GM13976 (cell line): ENCODE measurements at places on chromosomes 7 and 10.

DNA sequence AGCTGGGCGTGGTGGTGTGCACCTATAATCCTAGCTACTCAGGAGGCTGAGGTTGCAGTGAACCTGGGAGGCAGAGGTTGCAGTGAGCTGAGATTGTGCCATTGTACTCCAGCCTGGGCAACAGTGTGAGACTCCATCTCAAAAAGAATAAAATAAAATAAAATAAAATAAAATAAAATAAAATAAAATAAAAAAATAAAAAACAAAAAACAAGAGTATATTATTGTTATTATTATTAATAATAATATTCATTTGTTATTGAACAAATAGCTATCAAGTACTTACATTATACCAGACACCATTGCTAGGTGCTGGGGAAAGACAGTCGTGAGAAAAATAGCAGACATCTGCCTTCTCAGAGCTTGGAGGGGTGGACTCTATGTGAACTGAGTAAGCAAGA lies 24.1 kb downstream of the PAX2 start:
- DNase-seq: no peak

- no peak for DNase-seq
Measured at GRCh38 chr10:101158459-101159058, 27.5 kb downstream of the TLX1 start.

- peak; percentile 83 for DNase-seq
Measured at GRCh38 chr7:30564243-30564892, 30.3 kb upstream of the GARS1 start.

- no peak for DNase-seq
Measured at GRCh38 chr10:98832196-98832595, 385.5 kb upstream of the HPS1 start.

DNA sequence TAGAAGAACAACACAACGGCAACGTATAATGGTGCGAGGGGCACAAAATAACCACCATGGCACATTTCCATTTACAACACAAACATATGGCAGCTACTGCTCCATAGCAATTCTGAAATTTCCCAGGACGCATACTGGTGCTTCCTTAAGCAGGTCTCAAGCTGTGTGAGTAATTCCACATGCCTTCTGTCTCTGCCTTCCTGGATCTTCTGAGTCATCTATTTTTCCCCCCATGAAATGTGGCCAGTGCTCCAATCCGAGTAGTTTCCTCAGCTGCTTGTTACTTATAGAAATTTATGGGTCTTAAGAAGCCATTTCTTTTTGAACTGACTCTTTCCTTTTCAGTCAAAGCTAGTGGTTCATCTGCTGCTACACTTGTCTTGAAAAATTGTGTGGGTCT lies 256.6 kb upstream of the KLF6 start:
- no peak for DNase-seq

DNA sequence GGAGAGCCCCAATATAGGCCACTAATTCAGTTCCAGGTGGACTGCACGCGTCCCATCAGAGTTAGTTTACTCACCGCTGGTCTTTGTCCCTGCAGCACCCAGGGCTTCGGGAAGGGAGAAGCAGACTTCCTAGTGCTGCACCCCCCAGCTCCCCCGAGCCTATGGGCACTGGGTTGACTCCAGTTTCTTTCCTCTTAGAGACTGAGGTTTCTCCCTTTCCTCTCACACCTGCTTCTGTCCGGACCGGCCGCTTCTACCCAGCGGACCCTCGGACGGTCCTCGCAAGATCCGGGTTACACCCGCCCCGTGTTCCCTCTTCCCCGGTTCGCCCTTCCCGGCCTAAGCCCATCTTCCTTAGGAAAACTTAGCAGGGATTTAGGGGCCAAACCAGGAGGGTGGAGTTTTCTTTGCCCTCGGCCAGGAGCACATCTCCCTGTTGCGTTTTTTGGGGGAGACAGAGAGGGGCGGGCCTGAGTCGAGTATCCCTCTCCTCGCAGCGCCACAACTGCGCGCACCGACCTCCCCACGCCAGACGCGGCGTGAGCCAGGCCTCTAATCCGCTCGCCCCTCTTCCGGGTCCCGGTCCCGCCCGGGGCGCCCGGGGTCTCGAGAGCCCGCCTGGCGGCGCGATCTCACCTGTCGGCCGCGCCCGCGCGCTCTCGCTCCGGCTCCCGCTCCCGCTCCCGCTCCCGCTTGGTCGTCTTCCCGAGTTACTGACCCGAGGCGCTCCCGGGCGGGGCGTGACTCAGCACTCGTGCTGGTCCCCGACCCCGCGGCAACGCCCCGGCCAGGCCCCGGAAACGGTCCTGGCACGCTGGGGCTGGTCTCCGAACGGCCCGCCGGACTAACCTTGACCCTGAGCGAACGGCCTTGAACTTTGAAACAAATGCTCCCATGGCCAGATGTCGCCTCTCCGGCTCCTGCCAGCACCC lies at the start of gene AIFM2:
TSS of gene AIFM2 (minus strand) at position 728 of the 932 bp plus-strand sequence. CDS start 8,741 bp downstream, outside the sequence.
- DNase-seq: peak; percentile 86

GRCh38 chr7:48009257-48009656 lies 19.6 kb downstream of the SUN3 start:
- no peak for DNase-seq

GRCh38 chr7:31811650-31812461 lies 124.8 kb downstream of the PPP1R17 start:
- DNase-seq: no peak

DNA sequence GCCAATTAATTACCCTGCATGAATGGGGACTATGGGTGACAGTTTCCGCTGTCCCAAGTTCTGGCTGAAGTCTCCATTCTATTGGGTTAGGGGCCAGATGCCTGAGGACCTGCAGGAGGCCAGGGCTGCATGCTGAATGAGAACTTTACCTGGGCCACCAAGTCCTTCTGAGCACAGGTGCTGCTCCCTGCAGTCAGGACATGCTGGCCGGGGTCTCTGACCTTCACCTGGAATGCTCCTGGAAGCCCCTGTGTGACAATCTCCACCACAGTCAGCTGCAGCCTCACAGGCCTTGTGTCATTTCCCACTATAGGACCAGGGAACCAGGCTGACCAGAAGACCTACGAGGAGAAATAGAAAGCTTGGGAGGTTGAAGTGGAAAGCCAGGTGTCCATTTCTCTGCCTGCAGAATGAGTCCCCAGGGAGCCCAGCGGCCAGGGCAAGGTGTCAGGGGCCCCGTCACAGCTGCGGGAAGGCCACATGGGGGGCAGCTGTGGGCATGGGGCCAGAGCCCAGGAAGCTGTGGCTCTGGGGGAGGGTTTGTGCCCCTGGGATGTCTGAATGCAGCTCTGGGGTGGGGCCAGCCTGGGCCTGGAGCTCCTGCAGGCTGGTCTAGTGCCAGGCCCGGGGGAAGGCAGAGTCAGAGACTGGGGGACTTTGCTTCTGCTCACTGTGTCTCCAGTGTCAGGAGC lies 5.6 kb upstream of the GIMAP8 start:
- peak; percentile 21 for DNase-seq

- no peak for DNase-seq
Measured at GRCh38 chr7:13628239-13629001, 361.0 kb downstream of the ETV1 start.

- DNase-seq: no peak
Measured at GRCh38 chr7:84277628-84278224, 83.1 kb upstream of the SEMA3A start.

- no peak for DNase-seq
Measured at GRCh38 chr10:24969841-24970281, 17.5 kb upstream of the PRTFDC1 start.

GRCh38 chr10:132313305-132313704 lies 5.6 kb upstream of the STK32C start:
- no peak for DNase-seq

DNA sequence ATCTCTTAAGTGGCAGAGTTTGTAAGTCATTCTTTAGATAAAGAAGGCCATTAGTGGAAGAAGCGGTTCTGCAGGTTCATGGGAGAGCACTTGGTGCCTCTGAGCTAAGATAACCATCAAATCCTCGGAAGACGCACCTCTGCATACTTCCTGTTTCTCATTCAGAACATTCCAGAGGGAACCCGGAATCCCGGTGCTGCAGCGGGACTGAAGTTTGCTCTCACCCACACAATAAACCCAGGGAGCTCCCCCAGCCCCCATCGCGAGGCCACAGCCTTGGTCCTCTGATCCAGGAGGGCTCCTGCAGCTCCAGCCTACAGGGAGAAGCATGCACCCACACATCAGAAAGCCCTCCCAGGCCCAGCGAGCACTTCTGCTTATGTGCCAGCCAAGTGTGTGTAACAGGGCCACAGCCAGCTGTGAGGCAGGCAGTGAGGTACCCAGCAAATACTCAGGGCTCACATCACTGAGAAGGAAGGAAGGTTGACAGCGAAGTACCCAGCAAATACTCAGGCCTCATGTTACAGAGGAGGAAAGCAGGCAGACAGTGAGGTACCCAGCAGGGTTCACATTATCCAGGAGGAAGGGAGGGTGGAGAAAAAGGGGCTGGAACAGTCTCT lies 142.4 kb downstream of the DIP2C start:
- no peak for DNase-seq

GRCh38 chr7:8146106-8146787 lies 115.7 kb downstream of the ICA1 start:
- no peak for DNase-seq

DNA sequence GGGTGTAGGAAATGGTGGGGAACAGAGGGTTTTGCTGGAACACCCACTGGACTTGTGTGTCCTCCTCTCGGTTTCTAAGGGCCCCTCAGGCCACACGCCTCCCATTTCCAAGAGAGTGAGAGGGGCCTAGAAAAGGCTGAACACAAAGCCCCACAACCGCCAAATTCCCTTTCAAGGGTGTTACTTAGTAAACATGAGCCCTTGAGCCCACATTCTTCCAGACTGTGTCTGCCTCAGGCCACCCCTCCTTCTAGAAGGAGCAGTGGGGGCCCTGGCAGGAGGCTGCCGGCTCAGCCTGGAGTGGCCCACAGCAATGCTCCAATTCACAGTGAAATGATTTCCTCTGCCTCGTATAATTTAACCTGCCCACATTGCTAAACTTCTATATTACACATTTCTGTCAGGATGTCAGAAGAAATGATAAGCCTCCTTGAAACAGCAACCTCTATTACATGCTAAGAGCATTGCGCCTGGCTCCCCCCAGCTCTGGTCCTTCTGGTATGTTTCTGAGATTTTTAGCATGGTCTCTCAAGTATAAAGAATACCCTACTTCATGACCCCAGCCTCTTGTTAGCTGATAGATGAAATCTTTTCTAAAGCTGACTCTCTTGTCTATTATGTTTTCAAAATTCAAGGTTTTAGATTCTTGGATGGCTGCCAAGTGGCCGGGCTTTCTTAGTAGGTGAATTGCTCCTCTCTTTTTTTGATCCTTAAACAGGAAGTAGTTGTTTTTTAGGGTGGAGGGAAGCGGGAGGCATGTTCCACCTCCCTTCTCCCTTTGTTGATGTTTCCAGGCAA lies 673.9 kb upstream of the GALNT17 start:
- no peak for DNase-seq

DNA sequence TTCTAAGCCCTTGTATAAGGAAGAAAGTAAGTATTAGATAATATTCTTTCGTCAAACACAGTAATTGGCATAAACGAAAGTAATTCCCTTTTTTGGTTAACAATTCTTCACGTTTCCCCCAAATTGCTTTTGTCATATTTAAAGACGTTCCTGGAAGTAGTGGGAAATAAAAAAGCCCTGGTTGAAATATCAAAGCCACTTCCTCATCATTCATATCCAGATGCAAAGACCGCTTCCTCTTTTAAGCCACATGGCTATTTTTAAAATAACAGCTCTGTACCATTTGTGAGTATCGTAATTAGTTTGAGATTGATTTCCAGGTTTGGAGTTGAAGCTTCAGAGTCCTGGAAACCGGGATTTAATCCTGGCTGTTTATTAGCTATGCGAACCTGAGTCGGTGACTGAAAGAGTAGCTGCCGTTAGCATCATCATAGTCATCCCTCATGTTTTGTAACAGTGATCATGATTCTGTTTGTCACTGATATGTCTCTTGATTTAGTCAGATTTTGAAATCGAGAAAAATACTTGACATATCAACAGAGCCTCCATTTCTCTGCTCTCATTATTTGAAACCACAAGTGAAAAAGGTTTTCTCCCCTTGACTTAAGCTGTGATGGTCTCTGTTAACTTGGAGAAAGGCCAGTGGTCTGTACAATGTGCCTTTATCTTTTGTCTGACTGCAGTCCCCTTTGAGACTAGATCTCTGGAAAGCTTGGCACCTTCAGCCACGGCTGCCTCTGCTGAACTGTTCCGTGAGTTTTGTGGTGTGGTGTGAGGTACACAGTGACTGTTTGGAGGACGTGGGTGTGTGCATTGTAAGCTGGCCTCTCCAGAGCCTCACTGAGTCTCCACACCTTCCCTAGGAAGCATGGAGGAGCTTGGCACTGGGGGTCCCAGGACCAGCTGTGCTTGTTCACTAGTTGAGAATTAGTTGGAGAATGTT lies 18.1 kb downstream of the OPTN start:
- no peak for DNase-seq

- DNase-seq: no peak
Measured at GRCh38 chr10:49463605-49464004, 67.7 kb upstream of the DRGX start.

DNA sequence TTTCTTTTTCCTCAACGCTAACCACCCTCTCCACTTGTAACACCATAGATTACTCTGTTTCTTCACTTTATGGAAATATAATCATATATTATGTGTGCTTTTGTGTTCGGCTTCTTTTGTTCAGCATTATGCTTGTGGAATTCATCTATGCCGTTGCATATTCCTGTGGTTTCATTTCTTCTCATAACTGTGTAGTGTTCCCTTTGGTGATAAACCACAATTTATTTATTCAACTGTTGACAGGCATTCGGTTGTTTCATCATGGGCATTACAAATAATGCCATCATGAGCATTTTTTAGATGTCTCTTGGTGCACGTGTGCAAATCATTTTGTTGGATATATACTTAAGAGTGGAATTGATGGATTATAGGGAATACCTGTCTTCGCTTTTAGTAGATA lies 12.1 kb downstream of the AVL9 start:
- no peak for DNase-seq

- no peak for DNase-seq
Measured at GRCh38 chr10:63241841-63242281, 108.7 kb downstream of the NRBF2 start.

DNA sequence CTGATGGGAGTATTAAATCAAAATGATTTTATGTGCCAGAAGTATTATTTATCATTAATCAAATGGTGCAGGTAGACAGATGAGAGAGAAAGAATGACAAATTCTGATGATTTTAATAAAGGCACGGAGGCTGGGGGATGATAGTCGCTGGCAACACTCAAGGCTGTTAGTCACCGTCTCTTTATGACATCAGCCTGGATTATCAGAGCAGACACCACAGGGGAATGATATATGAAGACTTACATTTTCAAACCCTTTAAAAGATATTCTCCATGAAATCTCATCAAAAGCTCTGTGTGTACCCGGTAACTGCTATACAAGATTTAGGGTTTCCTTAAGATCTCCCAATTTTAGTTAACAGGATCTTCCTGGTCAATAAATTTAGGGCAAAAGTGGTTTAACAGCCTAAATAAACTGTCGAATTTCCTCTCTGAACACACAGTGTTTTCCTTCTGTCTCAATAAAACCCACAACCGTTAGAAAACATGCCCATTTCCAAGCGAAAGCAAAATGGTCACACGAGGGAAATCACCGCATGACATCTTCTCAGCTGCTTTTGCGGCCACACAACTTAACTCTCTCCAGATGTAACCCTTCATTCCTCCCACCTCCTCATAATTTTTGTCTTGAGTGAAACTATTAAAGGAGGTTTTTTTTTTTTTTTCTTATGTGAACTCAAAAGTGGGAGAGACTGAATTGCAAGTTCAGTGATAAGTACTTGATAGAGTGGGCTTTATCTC lies 133.2 kb upstream of the FAM171A1 start:
- DNase-seq: peak; percentile 25

- DNase-seq: peak; percentile 23
Measured at GRCh38 chr7:8177109-8177933, 84.6 kb downstream of the ICA1 start.

- no peak for DNase-seq
Measured at GRCh38 chr7:44574287-44574872, 672 bp upstream of the DDX56 start.

GRCh38 chr10:109306698-109307097 lies 616.6 kb downstream of the XPNPEP1 start:
- no peak for DNase-seq
